ENCODE measurements at places on chromosomes 7 and 10.

- no peak for DNase-seq
- H3K27ac ChIP-seq, result no peak overlapping the region
- H3K36me3 ChIP-seq, result no peaks in the 10 kb centered on the region
- H3K27me3 ChIP-seq, result no peaks in the 10 kb centered on the region
- no peak overlapping the region for H3K4me3 ChIP-seq
Observed at GRCh38 chr7:47454069-47454973, 127.6 kb downstream of the TNS3 start.

DNA sequence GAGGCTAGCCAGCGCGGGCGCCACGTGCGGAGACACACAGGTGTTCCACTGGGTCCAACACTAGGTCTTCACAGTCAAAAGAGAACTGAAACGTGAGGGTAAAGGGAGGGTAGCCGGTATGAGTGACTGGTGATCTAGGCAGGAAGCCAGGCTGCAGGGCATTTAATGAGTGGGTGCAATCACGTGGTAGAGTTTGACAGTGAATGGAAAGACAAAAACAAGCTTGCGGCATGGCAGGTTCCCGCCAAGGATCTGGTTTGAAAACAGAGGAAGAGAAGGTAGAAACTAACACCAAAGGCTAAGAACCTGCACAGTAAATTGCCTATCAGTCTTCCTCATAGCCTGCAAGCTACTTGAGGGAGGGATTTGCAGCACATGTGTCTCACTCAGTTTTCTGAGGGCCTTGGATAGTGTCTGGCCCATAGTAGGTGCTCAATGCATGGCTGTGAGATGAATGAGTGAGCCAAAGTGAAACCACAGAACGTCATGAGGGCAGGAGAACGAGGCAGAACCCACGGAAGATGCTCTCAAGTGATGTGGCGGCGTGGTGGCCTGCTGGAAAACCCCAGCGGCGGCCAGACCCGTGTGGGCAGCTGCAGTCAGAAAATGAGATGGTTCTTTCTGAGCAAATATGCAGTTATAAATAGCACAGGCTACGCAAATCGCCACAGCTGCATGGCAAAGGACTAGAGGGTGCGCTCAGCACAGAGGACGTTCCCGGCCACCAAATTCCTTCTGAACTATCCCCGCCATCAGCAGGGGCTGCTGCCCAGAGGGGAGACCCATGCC is 183.6 kb upstream of the NFE2L3 start:
- peaks cover 19% of the 10 kb centered on the region for H3K4me1 ChIP-seq
- no peaks in the 10 kb centered on the region for H3K36me3 ChIP-seq
- DNase-seq, result no peak
- H3K27ac ChIP-seq, result no peak overlapping the region
- H3K27me3 ChIP-seq, result no peaks in the 10 kb centered on the region

DNA sequence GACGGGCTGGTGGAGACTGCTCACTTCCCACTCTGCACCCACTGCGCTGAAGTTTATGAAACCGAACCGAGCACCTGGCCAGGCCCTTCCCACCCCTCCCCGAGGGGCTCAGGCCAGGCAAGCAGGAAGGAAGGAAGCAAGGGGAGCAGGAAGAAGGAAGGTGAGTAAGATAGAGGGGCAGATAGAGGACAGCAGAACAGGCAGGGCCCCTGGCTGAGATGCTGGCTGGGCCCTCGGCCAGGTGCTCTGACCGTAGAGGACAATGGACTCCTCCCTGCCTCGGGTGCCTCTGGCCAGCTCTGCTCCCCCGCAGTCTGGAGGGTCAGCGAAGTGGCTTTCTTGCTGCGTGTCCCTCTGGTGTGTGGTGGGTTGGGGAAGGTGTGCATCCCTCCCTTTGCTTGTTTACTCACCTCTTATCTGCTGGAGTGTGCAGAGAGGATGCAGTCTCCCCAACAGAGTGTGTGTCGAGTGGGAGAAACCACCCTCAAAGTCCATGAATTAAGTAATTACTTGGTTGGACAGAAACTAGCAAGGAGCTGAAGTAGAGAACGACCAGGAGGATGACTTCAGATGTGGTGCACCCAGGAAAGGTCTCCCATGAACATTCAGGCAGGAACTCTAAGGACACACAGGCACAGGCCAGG is 82.8 kb upstream of the PPP2R2D start:
- no peaks in the 10 kb centered on the region for H3K36me3 ChIP-seq
- no peak overlapping the region for H3K27ac ChIP-seq
- no peaks in the 10 kb centered on the region for H3K4me1 ChIP-seq
- H3K27me3 ChIP-seq, result no peaks in the 10 kb centered on the region
- no peak for DNase-seq

DNA sequence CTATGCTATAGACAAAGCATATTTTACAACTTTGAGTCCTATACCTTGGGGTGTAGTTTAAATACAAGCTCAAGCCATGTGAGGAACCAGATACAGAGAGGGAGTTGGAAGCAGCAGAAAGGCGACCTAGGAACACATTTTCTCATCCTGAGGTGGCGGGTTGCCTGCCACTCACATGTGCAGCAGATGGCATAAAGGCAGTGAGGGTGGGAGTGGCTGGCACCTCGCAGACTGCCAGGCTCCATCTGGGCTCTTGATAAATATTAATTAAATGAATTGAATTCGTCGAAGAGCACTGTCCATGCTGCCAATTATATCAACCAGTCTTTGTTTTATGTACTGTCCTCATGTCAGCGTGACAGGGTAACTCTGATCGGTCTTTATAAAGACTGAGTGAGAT is 79.0 kb upstream of the SEMA3C start:
- H3K27ac ChIP-seq, result no peak overlapping the region
- DNase-seq, result no peak
- no peaks in the 10 kb centered on the region for H3K36me3 ChIP-seq
- H3K27me3 ChIP-seq, result no peaks in the 10 kb centered on the region
- H3K4me1 ChIP-seq, result no peaks in the 10 kb centered on the region
- no peak overlapping the region for H3K4me3 ChIP-seq

DNA sequence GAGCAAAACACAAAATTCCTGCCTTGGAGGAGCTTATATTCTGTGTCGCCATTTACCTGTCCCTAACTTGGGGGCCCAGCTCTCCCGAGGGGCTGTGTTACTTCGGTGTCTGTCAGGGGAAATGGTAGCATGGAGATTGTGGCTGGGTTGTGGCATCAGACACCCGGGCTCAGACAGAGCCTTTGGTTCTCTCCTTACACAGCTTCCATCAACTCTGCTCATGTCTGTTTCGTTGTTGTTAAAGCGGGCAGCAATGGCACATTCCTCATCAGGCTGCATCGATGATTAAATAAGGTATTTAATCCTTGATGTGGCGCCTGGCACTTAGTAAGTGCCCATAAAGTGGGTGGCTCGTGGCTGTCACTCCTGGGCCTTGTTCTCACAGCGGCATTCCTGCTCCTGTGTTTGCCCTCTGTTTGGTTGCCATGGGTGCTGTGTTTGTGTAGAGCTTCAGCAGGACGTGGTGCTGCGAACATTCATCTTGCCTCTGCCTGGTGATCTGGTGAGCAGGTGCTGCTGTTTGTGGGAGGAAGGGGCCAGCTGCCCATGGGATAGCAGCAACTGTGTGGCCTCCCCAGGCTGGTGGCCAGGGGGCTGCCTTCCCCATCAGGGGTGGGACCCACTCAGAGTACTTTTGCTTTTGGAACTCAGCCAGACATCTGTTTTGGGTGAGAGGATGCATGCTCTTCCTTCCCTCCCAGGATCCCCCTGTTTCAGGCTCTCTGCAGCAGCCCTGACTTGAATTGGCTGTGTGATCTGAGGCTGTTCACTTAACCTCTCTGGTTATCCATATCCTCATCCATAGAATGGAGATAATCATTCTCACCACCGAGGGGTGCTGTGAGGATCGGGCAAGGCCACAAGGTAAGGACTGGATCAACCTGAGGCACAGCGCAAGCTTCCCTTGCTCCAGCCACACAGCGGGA is 207.2 kb upstream of the SVIL start:
- no peaks in the 10 kb centered on the region for H3K36me3 ChIP-seq
- H3K4me1 ChIP-seq, result no peaks in the 10 kb centered on the region
- H3K27me3 ChIP-seq, result no peaks in the 10 kb centered on the region
- no peak overlapping the region for H3K4me3 ChIP-seq

DNA sequence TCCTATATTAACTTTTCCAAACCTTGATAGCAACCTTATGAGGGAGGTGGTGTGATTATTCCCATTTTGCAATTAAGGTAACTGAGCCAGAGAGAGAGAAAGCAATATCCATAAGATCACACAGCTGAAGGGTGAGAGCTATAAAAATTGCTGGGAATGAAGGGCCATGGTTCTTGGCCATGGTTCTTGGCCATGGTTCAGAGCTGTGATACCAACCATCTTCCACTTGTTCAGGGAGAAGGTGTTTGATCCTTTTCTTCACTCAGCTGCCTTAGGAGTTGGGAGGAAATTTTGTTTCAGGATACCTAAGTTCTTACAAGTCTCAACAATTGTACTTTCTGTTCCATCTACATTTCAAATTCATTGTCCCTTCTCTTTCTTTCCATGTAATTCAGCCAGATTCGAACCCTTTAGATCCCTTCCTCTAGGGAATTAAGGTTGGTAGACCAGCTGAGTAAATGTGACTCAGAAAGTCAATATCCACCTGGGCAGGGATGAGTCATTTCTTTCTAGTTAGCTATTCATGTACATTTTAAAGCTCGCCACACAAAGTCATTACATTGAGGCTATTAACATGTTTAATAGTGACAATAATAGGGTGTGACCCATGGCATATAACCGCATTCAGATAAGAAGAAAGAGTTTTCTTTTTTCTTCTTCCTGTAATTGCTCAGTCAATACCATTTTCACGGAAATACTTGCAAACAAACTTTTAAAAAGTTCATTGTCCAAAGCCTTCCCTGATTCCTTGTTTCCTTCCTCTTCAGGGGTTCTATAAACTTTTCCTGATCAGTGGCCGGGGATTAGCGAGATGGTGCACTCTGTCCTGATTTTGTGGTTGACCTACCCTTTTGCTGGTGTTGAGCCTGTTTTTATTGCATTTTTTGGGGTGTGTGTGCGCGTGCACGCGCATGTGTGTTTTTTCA is 143.4 kb downstream of the TCF7L2 start:
- H3K27me3 ChIP-seq, result no peaks in the 10 kb centered on the region
- peaks cover 10% of the 10 kb centered on the region for H3K4me1 ChIP-seq
- no peaks in the 10 kb centered on the region for H3K36me3 ChIP-seq
- H3K4me3 ChIP-seq, result no peak overlapping the region
- DNase-seq, result no peak
